ENCODE measurements at places on chromosomes 5 and 9. TPM values are rescaled to one million over a fixed set of nuclear protein-coding genes. Genes with fewer than 3 reads are reported as not detected.

- DNase-seq: no peak
- H3K27me3 ChIP-seq: no peaks in the 10 kb centered on the region
- no peak overlapping the region for H3K27ac ChIP-seq
- H3K4me3 ChIP-seq: no peak overlapping the region
- no peaks in the 10 kb centered on the region for H3K36me3 ChIP-seq
Observed at GRCh38 chr9:94934816-94935328, 208.4 kb downstream of the AOPEP start.

DNA sequence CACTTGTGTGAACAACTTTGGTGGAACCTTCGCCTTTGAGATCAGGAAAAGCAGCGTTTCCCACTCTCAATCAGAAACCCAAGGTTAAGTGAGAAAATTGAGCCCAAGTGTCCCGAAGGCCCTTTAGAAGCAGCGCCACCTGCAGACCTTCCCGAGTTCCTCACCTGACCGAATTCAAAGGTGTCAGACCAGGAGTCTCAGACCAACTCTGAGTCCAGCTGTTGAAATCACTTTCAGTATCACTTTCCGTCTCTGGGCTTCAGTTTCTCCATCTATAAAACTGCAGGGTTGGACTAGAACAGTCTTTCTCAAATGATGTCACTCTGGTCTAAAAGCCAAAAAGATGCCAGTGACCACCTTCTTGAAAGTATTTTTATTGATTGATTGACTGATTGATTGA is 31.7 kb upstream of the GRHPR start:
- no peak overlapping the region for H3K27ac ChIP-seq
- H3K4me1 ChIP-seq: no peaks in the 10 kb centered on the region
- no peaks in the 10 kb centered on the region for H3K27me3 ChIP-seq
- peak; percentile 25 for DNase-seq

DNA sequence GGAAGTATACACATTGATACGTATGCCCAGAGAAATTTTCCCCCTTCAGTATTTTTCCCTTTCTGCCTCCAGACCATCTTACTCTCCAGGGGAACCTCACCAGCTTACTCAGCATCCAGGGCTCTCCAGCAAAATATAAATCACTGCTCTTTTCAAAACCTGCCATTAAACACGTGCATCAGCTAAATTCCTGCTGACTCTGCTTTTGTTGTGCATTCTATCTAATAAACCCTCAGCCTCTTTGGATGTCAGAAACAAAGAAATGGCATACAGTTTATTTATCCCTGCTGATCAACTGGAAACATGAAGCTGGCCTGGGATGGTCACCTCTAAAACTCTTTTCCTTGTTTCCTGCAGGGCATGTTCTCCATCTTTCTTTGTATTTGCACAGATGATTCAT is 126.8 kb downstream of the TRPM3 start:
- no peaks in the 10 kb centered on the region for H3K36me3 ChIP-seq
- DNase-seq: no peak
- H3K27ac ChIP-seq: no peak overlapping the region
- no peak overlapping the region for H3K4me3 ChIP-seq

DNA sequence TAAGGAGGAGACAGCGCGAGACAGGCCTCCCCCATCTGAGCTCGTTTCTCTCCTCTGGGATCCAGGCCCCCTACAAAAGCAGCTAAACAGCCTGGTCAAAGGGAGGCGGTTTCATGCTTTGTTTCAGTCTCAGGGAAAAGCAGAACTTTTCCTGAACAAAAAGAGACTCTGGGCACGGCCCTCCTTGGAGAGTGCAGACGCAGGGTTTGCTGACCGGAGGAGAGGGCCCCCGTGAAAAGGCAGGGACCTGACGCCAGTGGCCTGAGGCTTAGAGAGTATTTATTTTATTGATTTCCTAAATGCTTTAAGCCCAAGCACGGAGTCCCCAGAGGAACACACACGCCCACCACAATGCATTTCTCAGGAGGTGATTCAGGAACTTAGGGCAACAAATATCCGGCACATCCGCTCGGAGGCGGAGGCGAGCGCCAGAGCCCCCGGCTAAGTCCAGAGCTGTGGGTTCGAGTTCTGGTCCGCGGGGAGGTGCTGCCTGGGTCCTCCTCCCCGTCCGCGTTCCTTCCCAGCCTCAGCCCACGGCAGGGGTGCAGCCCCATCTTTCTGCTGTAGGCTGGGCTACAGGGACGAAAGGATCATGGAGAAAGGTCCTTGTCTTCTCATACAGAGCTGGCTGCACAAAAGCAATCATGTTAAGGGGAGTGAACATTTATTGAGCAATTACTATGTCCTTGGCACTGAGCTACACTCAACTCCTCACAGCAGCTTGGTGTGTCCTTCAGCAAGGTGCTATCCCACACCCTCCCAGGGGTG is 40.0 kb downstream of the PTGES start:
- H3K4me3 ChIP-seq: no peak overlapping the region
- H3K27me3 ChIP-seq: no peaks in the 10 kb centered on the region
- no peaks in the 10 kb centered on the region for H3K36me3 ChIP-seq

DNA sequence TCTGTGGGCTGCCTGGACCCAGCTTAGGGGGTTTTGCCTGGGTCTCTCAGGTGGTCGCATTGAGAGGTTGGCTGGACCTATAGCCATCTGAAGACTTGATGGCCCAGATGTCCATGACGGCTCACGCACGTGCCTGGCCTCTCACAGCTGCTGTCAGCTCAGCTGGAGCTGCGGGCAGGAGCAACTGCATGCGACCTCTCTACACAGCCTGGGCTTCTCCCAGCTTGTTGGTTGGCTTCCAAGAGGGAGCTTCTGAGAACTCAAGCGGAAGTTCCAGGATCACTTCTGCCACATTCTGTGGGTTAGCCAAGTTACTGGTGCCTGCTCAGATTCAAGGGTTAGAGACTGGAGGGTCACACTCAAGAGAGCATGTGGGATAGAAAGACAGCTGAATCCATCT is 99.2 kb downstream of the DAPK1 start:
- H3K36me3 ChIP-seq: no peaks in the 10 kb centered on the region
- H3K4me1 ChIP-seq: peaks cover 66% of the 10 kb centered on the region
- H3K4me3 ChIP-seq: no peak overlapping the region
- H3K27me3 ChIP-seq: no peaks in the 10 kb centered on the region
- peak; percentile 72 for DNase-seq
- H3K27ac ChIP-seq: peak overlapping the region; percentile 4

DNA sequence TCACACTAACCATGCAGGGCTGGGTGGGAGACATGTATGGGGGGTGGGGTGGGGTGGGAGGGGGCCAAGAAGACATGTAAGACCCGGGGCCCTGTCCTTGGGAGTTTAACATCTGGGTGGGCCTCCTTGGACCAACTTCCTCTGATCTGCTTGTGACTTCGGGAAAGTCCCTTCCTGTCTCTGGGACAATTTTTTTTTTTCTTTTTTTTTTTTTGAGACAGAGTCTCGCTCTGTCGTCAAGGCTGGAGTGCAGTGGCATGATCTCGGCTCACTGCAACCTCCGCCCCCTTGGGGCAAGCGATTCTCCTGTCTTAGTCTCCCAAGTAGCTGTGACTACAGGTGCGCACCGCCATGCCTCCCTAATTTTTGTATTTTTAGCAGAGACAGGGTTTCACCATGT is 23.8 kb upstream of the IER5L start:
- peaks cover 5% of the 10 kb centered on the region for H3K4me1 ChIP-seq
- DNase-seq: no peak
- no peak overlapping the region for H3K4me3 ChIP-seq
- H3K27me3 ChIP-seq: no peaks in the 10 kb centered on the region
- H3K36me3 ChIP-seq: no peaks in the 10 kb centered on the region

- no peaks in the 10 kb centered on the region for H3K27me3 ChIP-seq
- DNase-seq: no peak
- H3K36me3 ChIP-seq: no peaks in the 10 kb centered on the region
- no peak overlapping the region for H3K27ac ChIP-seq
- no peak overlapping the region for H3K4me3 ChIP-seq
Observed at GRCh38 chr5:117084067-117084466, 509.4 kb upstream of the SEMA6A start.

Gene PKD2L2
- not detected for total RNA-seq

GRCh38 chr9:72473474-72474261 is 47.7 kb upstream of the TMC1 start:
- no peaks in the 10 kb centered on the region for H3K36me3 ChIP-seq
- no peaks in the 10 kb centered on the region for H3K27me3 ChIP-seq
- H3K4me1 ChIP-seq: peaks cover 7% of the 10 kb centered on the region

DNA sequence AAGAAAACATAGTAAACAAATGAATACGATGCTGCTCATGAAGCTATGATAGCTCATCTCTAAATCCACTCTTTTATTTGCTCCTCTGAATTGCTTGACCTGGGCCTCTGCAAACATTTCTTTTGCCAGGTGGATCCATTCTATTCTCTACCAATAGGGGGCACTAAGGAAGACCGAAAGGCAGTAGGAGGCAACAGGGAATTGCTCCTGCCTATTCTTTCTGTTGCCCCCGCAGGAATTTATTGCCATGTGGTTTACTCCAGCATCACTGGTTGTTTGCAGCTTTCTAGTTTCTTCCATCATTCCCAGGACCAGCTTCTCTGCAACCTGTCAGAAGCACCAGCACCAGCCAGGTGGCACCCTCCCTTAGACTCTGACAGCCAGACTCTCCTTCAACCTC is 5.3 kb downstream of the GAPT start:
- no peaks in the 10 kb centered on the region for H3K4me1 ChIP-seq
- no peaks in the 10 kb centered on the region for H3K36me3 ChIP-seq
- H3K27me3 ChIP-seq: no peaks in the 10 kb centered on the region
- DNase-seq: no peak

DNA sequence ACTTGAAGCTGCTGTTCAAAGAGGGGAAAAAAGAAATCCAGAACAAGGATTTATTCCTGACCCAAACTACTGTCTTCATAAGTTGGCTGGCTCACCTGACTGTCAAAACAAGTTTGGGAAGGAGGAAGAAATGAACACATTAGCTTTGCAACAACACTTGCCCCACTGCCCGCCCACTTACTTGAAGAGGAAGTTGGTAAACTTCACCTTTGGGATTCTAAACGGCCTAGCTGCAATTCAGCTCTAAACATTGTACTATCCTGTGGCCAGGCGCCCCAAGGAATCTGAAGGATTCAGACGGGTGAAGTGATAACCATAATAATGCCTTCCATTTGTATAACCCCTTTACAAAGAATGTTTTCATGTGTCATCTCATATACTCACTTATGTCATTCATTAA is 199.4 kb downstream of the ARRDC3 start:
- H3K27me3 ChIP-seq: no peaks in the 10 kb centered on the region
- H3K36me3 ChIP-seq: no peaks in the 10 kb centered on the region
- H3K4me3 ChIP-seq: no peak overlapping the region

GRCh38 chr5:98050583-98050982 is 722.9 kb upstream of the RGMB start:
- H3K4me3 ChIP-seq: no peak overlapping the region
- H3K27me3 ChIP-seq: no peaks in the 10 kb centered on the region
- H3K36me3 ChIP-seq: no peaks in the 10 kb centered on the region
- H3K4me1 ChIP-seq: no peaks in the 10 kb centered on the region
- no peak for DNase-seq

Gene RMI1
- total RNA-seq: 10.2 TPM

GRCh38 chr5:1495525-1495897 is 28.2 kb downstream of the LPCAT1 start:
- H3K4me3 ChIP-seq: no peak overlapping the region
- H3K27me3 ChIP-seq: no peaks in the 10 kb centered on the region
- peaks cover 14% of the 10 kb centered on the region for H3K4me1 ChIP-seq
- no peak for DNase-seq

Gene SLC28A3
- not detected for total RNA-seq

GRCh38 chr9:82601293-82601771 is 461.6 kb downstream of the RASEF start:
- H3K4me3 ChIP-seq: no peak overlapping the region
- H3K4me1 ChIP-seq: peaks cover 9% of the 10 kb centered on the region
- H3K27ac ChIP-seq: no peak overlapping the region
- H3K27me3 ChIP-seq: no peaks in the 10 kb centered on the region
- DNase-seq: no peak

DNA sequence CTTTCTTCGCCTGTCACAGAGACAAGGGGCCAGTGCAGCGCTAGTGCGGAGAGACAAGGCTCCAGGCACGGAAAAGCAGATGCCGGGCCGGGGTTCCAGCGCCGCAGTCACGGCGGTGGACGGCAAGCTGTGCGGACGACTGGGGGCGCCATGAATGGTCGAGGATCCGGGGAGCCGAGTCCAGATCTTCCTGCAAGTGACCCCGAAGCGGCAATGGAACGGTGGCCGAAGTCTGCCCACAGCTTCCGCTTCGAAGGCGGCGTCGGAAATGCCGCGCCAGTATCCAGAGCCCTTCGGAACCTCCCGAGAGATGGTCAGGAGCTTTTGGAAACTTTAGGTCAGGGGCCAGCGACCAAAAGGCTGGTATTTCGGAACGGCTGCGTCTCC is 601 bp upstream of the FAF2 start:
- H3K36me3 ChIP-seq: no peaks in the 10 kb centered on the region
- H3K4me3 ChIP-seq: peak overlapping the region; percentile 81
- no peak for DNase-seq
- H3K27me3 ChIP-seq: no peaks in the 10 kb centered on the region
- H3K27ac ChIP-seq: peak overlapping the region; percentile 81

Gene OR1J2
- total RNA-seq: not detected

DNA sequence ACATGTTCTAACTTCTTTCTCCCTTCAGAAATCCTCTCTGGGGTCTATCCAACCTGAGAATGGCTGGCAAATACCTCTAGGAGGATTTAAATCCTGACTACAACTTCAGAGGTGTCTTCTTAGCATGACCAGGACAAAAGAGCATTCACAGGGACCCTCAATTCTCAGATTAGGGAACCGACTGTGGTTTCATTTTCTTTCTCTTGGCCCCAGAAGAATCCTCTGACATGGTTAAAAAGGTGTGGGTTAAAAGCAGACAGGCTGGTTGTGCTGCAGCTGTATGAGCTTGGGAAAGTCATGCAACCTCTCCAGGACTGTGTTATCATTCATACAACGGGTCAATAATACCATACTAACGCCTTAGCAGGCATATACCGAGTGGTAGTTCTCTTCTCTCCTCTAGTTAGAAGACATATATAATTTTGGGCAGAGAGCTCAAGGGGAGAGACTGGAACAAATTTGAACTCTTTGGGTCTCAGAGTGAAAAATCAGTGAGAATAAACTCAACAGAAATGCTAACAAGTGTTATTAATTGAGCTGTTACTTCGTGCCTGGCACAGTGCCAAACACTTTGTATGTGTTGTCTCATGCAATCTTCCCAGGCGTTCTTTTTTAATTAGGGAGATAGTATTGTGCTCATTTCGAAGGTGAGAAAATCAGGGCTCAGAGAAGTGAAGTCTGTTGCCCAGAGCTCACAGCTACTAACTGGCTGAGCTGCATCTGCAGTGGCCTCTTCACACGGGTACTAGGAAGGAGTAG is 35.2 kb downstream of the INSYN2B start:
- no peak overlapping the region for H3K4me3 ChIP-seq
- no peak for DNase-seq
- H3K36me3 ChIP-seq: no peaks in the 10 kb centered on the region
- H3K27ac ChIP-seq: no peak overlapping the region

DNA sequence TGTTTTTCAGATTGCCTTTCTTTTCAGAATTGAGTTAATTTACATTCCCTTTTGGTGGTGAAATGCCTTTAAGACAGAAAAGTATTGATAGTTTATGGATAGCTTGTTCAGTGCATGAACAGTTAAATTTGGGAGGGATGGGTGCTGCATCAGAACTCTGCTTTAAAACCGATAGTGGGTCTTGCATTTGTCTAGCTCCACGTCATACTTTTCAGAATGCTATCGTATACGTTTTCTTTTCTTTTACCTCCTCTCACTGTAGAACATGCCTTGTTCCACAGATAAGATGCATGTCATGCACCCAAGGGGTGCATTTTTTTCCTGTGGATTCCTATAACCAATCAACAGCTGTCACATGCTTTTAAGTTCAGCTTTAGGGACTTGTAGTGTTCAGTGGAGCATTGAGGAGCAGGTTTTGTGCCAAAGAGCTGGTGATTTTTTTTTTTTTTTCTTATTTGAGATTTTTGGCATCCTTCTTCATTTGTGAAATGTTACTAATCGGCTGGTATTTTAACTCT is 2.3 kb downstream of the SLC44A1 start:
- H3K4me1 ChIP-seq: peaks cover 37% of the 10 kb centered on the region
- H3K36me3 ChIP-seq: no peaks in the 10 kb centered on the region
